Activated CD4-positive, alpha-beta T cell treated with anti-CD3 and anti-CD28 coated beads, Interleukin-2, amount 10 ng/mL, durations not matched to agents 24 days and 14 days (primary cell): ENCODE measurements at places on chromosomes 6 and 20. TPM values are rescaled to one million over a fixed set of nuclear protein-coding genes. Genes with fewer than 3 reads are reported as not detected.

The TFAP2A gene
- not detected in 2 replicates for total RNA-seq

The BTN1A1 gene
- total RNA-seq: 0.07 TPM in 1 of 2 replicates, not detected in the other

- H3K27me3 ChIP-seq: peaks cover 12% of the 10 kb centered on the region
- H3K36me3 ChIP-seq: no peaks in the 10 kb centered on the region
- no peak overlapping the region for H3K27ac ChIP-seq
Observed at GRCh38 chr6:130314271-130314670, 51.5 kb upstream of the TMEM200A start.

DNA sequence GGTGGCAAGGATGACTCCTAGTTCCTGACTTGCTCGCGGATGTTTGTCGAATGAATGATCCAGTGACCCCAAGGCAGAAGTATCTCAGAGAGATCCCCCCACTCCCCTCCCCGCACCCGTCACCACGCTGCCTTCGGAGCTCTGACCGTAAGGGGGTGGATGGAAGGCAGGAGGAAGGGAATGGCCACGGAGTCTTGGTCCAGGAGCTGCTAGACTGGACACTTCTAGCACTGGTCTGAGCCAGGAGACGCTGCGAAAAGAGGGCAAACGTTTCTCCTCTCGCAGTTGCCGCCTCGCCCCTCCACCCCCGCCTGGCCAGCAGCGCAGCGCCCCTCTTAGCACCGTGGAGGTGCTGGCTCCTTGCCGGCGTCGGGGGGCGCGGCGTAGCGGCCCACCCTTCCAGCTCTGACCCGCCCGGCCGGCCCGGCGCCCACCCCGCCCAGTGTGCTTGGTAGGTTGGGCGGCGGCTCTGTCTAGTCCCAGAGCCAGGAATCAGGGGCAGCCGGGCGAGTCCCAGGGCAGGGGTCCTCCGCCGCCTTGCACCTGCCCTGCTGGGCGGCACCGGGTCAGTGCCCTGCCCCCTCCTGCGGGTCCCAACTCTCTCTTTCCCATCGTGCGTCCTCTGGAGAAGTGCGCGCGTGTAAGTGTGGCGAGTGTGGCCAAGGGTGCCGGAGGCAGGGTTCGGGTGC is 2.4 kb upstream of the DBNDD2 start:
- H3K4me3 ChIP-seq: peak overlapping the region; percentile 79
- H3K27me3 ChIP-seq: peaks cover 13% of the 10 kb centered on the region
- H3K36me3 ChIP-seq: peaks cover 15% of the 10 kb centered on the region
- no peak for DNase-seq
- peak overlapping the region; percentile 56 for H3K27ac ChIP-seq

GRCh38 chr6:122676146-122676545 is 65.9 kb downstream of the PKIB start:
- H3K4me3 ChIP-seq: no peak overlapping the region
- no peak for DNase-seq
- no peaks in the 10 kb centered on the region for H3K27me3 ChIP-seq
- no peak overlapping the region for H3K27ac ChIP-seq

- DNase-seq: no peak
- H3K4me1 ChIP-seq: no peaks in the 10 kb centered on the region
- H3K27ac ChIP-seq: no peak overlapping the region
- no peak overlapping the region for H3K4me3 ChIP-seq
- H3K27me3 ChIP-seq: no peaks in the 10 kb centered on the region
Observed at GRCh38 chr20:40583636-40584035, 105.4 kb downstream of the MAFB start.
